ENCODE measurements at places on chromosomes 13 and 19.

- DNase-seq, result no peak
Measured at GRCh38 chr19:29211562-29212355, 1.2 kb downstream of the UQCRFS1 start.

- no peak for DNase-seq
Measured at GRCh38 chr13:32113532-32113931, 82.0 kb downstream of the FRY start.

- no peak for DNase-seq
Measured at GRCh38 chr13:37175996-37176395, 70.5 kb upstream of the CSNK1A1L start.

- DNase-seq, result no peak
Measured at GRCh38 chr13:52399046-52399445, 6.9 kb downstream of the THSD1 start.

DNA sequence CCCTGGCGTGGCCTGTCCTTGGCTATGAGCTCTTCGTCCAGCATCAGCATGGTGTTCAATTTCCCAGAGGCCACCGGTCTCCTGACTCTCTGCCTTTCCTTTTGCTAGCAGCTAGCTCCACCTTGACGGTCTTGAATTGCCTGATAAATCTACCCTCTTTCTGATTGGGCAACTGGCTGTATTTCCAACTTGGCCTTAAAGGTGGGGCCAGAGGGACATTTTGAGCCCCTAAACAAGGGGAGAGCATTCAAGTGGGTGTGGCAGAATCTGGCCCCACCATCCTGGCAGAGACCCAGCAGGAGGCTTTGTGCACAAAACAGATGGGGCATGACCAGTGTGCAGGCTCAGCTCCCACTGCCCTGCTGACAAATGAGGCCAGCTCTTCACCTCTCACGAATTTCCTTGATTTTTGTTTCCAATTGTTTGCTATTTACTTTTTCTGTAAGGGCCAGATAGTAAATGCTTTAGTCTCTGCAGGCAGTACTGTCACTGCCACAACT, 148.9 kb upstream of the VSTM2B start:
- DNase-seq, result no peak

DNA sequence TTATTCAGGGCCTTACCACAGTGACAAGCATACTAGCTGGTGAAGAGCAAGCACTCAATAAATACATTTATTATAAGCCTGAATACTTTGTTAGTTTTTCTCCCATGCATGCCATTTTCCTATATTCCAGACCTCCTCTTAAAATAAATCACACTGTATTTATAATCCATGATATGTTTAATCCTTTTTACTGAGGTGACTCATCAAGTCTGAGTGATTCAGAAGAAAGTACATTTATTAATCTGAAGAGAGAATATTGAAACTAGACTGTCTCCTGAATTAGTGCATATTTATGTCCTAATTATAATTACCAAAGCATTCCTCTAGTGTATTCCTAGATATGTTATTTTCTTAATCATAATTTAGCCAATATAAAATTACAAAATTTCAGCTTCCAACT, 323.3 kb downstream of the NALCN start:
- DNase-seq, result no peak

DNA sequence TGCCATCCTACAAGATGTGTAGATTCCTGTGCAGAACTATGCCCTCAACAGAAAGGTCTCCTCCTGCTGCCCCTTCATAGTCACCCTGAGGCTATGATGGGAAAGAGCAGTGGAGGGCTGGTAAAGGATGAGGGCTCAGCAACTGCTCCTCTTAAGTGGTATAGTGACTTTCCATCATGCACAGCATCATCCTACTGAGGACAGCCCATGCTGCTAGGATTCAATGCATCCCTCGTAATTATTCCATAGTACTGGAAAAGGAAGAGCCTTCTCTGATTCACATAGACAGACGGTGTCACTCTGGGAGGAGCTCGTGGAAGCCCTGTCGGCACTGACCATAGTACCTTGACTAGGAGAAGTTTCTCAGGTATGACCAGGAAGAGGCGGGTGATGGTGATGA, 47.6 kb upstream of the IRS2 start:
- DNase-seq, result no peak

DNA sequence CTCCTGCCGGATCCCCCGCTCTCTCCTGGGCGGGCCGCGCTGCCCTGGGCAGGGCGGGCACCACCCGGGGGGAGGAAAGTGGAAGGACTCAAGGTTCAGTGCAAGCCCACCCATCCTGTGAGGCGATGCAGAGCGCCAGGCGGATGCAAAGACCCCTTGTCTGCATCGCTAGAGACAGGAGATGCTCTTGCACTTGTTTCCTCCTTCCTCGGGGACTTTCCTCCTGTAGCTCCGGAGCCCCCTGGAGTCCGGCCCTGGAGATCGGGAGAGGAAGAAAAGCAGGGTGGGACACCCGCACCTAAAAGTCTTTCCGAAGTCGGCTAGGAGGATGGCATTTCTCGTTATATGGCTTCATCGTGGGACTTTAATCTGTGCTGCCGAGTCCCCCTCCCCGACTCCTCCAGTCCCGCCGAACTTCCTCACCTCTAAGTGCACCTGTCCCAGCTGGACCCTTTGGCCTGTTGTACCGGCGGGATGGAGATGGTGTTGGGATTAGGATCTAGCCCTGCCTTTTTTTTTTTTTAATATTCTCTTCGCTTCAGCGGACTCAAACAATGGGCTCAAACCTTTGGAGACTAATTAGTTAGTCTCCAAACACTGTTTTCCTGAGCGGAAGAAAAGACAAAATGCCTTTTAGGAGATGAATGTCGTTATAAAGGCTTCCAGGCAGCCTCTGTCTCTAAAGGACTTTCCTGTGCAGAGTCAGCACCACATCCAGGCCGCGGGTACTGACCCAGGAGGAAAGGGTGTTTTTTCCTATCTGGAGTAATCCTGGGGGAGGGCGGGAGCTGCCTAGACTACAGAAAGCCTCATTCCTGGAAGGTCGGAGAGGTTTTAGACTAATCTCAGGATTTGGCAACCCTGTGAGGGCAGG, 725 bp downstream of the FAM124A start:
- no peak for DNase-seq

GRCh38 chr13:89227356-89227755, 1556.2 kb downstream of the SLITRK5 start:
- DNase-seq, result no peak

DNA sequence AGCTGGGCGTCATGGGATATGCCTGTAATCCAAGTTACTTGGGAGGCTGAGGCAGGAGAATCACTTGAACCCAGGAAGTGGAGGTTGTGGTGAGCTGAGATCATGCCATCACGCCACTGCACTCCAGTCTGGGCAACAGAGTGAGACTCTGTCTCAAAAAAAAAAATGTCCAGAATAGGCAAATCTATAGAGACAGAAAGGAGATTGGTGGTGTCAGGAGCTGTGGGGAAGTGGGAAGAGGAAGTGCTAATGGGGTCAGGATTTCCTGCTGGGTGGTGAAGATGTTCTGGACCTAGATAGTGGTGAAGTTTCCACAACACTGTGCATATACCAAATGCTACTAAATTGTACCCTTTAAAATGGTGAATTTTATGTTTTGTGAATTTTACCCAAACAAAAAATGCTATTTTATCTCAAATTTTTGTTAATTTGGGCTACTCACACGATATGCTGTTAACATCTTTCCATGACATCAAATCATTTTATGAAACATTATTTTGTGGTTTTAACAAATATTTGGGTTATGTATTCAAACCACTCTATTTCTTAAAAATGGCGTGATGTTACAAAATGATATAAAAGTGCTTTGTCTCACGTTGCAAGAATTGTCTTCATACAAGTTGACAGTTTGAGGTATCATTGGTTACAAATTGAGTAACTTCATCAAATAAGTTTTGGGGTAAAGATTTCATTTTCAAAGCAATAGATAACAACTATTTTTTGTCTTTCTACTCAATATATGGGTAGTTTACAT, 7.4 kb upstream of the CYP4F3 start:
- no peak for DNase-seq

- no peak for DNase-seq
Measured at GRCh38 chr13:40910324-40911050, 108.6 kb downstream of the ELF1 start.

GRCh38 chr13:49356223-49356622, 87.6 kb downstream of the CAB39L start:
- no peak for DNase-seq

GRCh38 chr19:1307320-1307719, 21.6 kb downstream of the EFNA2 start:
- DNase-seq, result no peak

DNA sequence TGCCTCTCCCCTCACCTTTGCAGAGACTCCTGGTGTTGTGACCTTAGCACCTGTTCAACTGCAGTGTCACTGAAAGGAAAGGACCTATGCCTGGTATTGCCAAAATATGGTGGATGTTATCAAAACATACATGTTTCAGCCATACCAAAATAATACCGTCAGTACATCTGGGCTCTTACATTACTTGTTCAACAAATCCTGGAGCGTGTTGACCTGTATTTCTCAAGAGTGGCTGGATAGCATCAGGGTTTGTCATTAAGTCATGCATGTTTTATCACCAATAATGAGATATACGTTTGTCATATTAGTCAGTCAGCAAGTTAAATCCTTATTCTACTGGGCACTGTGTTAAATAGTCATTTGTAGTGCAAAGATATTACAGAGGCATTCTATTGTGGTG, 290.8 kb downstream of the SHISA2 start:
- no peak for DNase-seq

DNA sequence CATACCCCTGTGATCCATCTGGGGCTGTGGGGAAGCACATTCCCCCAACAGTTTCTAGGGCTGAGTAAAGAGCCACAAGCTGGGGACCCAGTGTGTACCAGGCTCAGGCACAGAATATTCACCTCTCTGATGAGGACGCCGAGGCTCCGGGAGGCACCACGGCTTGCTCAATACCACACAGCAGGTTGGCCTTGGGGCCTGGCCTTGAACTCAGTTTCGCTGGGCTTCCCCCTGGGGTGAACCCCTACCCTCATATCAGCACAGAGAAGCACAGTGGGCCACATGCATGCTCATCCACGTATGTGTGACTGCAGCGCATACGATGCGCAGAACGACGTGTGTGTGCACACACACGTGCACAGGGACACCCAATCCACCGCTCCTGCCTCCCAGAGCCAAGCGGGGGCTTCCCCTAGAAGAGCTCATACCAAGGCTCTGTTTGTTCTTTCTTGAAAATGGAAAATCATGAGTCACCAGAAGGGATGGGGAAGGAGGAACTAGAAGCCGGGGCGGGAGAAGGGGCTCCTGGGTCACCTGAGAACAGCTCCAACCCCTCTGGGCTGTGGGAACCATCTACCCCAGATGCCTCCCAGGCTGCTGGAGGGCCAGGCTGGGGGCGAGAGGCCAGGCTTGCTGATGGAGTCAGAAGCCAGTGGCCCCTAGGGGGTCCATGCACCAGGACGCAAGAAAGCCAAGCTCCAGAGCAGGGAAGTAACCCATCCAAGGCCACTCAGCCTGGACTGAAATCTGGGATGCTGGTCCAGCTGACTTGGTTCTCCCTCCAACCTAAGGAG, 4.9 kb upstream of the PDE4C start:
- no peak for DNase-seq

DNA sequence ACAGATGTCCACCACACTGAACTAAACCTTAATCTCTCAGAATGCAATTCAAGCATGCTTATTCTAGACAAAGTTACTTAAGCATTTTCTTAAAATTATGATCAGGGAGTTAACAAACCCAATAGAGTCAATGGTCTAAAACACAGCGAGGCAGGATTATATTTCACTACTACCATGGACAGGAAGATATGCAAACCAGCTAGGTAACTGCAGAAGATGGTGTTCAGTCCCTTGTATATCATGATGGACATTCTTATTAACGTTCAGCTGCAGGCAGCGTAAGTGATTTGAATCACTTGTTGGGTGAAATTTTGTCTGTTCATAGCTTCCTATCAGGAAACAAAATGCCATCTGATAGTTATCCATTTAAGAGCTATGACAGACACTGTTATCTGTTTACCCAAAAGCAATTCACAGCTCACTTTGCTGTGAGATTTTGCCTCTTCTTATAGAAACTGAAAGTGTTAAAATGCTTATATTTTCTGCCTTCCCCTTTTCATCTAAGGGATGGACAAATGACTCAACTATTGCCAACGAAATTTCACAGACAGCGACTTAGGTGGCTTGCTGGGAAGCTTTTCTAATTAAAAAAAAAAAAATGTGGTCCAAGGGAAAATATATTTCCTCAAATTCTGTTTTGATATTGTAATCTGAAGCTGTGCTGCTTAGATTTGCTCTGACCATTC, 591.9 kb downstream of the DACH1 start:
- DNase-seq, result no peak

DNA sequence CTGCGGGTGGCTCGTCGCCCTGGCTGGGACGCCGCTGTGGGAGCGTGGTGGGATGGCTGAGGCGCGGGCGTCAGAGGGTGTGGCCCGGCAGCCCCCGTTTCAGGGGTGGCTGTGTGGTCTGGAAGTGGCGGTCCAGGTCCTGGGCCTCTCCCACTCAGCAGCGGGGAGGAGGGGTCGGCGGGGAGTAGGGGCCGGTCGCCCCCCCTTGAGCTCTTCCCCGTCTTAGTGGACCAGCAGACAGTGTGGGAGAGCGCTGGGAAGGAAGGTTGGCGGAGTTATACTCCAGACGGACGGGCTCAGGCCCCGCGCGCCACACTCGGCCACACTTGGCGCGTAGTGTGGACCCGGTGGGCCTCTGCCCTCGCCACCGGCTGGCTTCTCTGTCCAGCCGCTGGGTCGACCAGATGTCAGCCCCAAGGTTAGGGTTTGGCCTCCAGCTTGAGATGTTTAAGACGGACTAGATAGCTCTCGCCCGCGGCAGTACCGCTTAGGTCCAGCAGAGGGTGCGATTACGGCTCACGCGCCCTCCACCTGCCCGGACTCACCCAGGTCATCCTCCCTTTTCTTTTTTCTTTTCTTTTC, 21.7 kb upstream of the ZNF429 start:
- no peak for DNase-seq

GRCh38 chr19:892243-892893, 619 bp downstream of the MED16 start:
- no peak for DNase-seq

DNA sequence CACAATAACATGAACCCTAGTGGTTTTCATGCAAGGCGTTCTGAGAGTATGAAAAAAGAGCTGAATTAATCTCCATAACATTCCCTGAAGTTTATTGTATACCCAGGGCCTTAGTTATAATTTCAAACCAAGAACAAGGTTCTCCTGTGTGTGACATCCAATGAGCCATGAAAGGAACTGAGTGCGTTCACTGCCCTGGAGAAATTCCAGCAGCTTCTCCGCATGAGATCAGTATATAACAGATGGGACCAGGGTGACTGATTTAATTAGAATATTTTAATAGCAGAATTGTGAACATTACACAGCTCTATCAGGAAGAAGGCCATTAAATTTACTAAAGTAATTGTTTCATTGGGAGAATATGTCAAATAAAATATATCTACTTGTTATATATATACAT, 1190.5 kb upstream of the SLC10A2 start:
- no peak for DNase-seq

- no peak for DNase-seq
Measured at GRCh38 chr13:33799950-33800592, 17.9 kb upstream of the RFC3 start.
